ENCODE measurements at places on chromosomes 1 and 21. TPM values are rescaled to one million over a fixed set of nuclear protein-coding genes. Genes with fewer than 3 reads are reported as not detected.

The FAM110D gene
- total RNA-seq = 1.1 TPM

The UBE2U gene
- total RNA-seq = not detected

The CD1C gene
- not detected for total RNA-seq

The AMY2A gene
- 0.65 TPM for total RNA-seq

The SLC35F3 gene
- 26.1 TPM for total RNA-seq

The AMIGO1 gene
- 36.2 TPM for total RNA-seq

The PLA2G2D gene
- not detected for total RNA-seq

The MSTO1 gene
- total RNA-seq = 58.5 TPM

The MPL gene
- 2.4 TPM for total RNA-seq

The CAMK2N1 gene
- total RNA-seq = 431 TPM

The CYP4A11 gene
- total RNA-seq = not detected

The WNT9A gene
- 0.51 TPM for total RNA-seq

The DENND2C gene
- 1.6 TPM for total RNA-seq

The OLIG2 gene
- 62.0 TPM for total RNA-seq

The SLC9C2 gene
- total RNA-seq = 1.2 TPM

The TENT5C gene
- 1.5 TPM for total RNA-seq

The LEFTY2 gene
- total RNA-seq = not detected

The AGO1 gene
- total RNA-seq = 45.8 TPM

The MNDA gene
- total RNA-seq = 4.1 TPM

The NEGR1 gene
- 184 TPM for total RNA-seq

The NUP210L gene
- total RNA-seq = 0.16 TPM

The ADGRL2 gene
- 71.6 TPM for total RNA-seq

The ATF3 gene
- 47.9 TPM for total RNA-seq

The GOLT1A gene
- total RNA-seq = 2.5 TPM

The ERICH3 gene
- total RNA-seq = 18.2 TPM

The DMRTA2 gene
- total RNA-seq = 1.1 TPM

The ANKRD34A gene
- 21.1 TPM for total RNA-seq

The ZMYND12 gene
- total RNA-seq = 2.7 TPM

The FAM151A gene
- not detected for total RNA-seq

The ICOSLG gene
- total RNA-seq = 20.0 TPM

The CFHR2 gene
- not detected for total RNA-seq

The KRTAP13-2 gene
- not detected for total RNA-seq

The RNU1-1 gene
- 5,074 TPM for total RNA-seq

The HRNR gene
- total RNA-seq = not detected

The OR2L2 gene
- total RNA-seq = 9.7 TPM

The DSTYK gene
- 37.7 TPM for total RNA-seq

The TCHH gene
- 0.57 TPM for total RNA-seq

The KIAA1614 gene
- total RNA-seq = 20.8 TPM

The RGS18 gene
- total RNA-seq = 2.0 TPM

The TRPM2 gene
- total RNA-seq = 63.0 TPM

The RHOC gene
- total RNA-seq = 73.7 TPM

The LAMB3 gene
- 8.1 TPM for total RNA-seq

The AUNIP gene
- total RNA-seq = 3.9 TPM

All from dorsolateral prefrontal cortex (tissue), 122 donors.